ELR (cell line): ENCODE measurements at places on chromosomes 1 and 21.

DNA sequence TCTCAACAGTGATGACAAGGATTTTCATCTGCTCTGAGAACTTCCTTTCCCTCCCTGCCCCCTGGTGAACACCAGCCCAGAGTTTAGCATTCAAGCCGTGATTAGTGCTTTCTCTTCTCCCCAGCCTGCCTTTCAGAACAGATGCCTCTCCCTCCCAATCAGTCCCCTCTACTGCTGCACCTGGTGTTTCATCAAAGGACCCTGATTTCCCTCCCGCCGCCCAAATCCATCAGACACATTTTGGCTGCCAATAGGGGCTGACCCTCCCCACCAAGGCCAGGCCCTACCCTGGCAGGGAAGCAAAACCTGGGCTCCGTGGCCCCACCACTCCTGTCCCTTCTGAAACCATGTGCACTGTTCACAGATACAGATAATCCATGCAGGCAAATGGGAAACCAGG, 34.0 kb upstream of the KLHDC7A start:
- DNase-seq: no peak

- DNase-seq: no peak
Measured at GRCh38 chr1:48227165-48228013, 4.9 kb downstream of the SLC5A9 start.

- DNase-seq: no peak
Measured at GRCh38 chr1:247441606-247442005, 16.3 kb downstream of the OR2B11 start.

GRCh38 chr1:109527846-109528695, 11.6 kb upstream of the GPR61 start:
- no peak for DNase-seq

- DNase-seq: no peak
Measured at GRCh38 chr21:28234326-28234725, 758.4 kb downstream of the LTN1 start.

GRCh38 chr1:204829133-204829825, 41.4 kb upstream of the NFASC start:
- DNase-seq: no peak

DNA sequence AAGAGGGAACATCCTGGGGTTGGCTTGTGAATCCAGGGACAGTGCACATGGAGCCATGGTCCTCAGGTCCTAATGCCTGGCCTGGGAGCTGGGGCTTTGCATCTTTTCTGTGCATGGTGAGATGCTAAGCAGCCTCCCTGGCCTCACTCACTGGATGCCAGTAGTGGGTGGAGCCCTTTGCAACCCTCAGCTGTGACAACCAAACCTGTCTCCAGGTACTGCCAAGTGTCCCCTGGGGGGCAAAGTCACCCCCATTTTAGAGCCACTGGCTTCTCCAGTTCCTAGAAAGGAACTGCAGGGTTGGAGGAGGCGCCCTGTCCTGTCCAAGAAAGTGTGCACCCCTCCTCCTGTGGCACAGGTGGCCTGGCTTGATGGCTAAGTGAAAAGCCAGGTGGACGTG, 44.6 kb upstream of the GRIK3 start:
- DNase-seq: no peak

- no peak for DNase-seq
Measured at GRCh38 chr1:246035060-246035541, 472.0 kb downstream of the SMYD3 start.
